Right ventricle myocardium superior (tissue), 1 donor: ENCODE measurements at places on chromosomes 11 and 22.

- DNase-seq: no peak
Observed at GRCh38 chr22:22069450-22070370, 87.1 kb upstream of the TOP3B start.

DNA sequence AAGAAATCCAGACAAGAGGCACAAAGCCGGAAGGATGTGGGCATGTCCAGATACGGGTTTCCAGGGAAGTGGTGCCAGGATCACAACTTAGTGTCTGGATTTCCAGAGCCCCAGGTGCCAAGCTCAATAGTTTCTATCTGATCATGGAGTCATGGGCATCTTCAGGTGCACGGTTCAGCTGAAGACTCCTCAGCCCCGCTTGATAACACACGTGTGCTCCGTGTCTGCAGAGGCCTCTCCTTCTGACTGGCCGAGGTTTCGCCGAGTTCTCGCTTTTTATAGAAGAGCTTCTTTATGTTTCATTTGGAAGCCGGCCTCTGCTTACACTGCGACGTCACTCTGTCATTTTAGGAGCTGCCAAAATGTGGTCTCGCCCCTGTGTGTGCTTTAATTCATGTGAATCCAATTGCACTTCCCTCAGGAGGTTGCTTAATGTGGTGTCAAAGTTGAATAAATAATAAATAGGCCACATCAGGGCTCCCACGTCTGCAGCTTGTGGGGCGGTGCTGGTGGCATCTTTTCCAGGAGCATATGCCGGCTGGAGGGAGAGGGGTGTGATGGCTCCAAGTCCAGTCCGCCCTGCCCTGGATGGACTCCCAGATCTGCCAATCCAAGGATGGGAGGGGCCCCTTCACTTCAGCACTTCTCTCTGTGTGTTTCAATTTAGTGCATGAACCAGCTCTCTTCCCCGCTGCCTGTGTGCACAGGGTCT, 1410.8 kb downstream of the TBC1D22A start:
- DNase-seq: no peak

DNA sequence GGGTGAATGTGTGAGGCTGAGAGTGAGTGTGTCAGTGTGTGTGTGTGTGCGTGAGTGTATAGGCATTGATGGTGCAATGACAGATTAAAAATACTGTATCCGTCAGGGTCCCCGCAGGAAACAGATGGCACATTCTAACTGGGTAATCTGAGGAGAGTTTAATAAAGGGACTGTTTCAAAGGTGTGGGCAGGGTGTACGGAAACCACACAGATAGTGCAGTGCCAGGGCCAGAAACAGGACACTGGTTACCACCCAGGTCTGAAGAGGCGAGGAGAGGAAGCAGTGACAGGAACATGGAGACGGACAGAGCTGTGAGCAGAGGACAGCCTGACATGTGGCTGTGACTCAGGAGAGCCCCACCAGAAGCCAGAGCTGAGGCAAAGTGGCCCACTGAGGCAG, 16.5 kb downstream of the P2RX3 start:
- DNase-seq: no peak

- DNase-seq: peak; percentile 71
Observed at GRCh38 chr11:61797263-61797944, 4.7 kb downstream of the FEN1 start.

DNA sequence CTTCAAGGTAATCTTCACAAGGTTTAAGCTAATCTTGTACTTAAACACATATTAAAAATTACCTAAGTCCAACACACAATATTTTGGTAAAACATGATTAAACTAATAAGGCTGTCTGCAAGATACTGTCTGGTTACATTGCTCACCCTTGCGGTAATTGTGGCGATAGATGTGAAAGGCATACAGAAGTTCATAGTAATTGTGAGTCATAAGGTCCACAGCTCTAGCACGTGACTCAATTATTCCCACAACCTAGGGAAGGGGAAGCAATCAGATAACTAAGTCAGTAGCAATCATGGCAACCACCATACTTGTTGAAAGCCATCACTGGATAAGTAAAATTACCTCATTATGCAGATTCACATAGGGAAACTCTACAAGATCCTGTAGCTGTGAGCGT, 30.5 kb upstream of the FNBP4 start:
- DNase-seq: no peak

GRCh38 chr11:103354656-103355055, 245.4 kb downstream of the DYNC2H1 start:
- DNase-seq: no peak

DNA sequence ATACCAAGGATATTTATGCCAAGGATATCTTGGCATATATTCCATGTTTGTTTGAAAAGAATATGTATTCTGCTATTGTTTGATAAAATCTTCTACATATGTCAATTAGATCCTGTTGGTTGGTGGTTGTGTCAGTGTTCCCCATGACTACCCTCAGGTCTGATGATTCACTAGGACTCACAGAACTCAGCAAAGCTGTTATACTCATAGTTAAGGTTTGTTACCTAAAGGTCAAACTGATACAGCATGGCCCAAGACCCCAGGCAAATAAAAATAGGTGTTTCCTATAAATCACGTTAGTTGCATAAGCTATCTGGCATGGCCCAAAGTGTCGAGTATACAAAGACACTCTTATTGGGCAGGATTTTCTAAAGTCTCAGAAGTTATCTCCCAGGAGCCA, 30.2 kb upstream of the B3GNT6 start:
- DNase-seq: no peak

- no peak for DNase-seq
Observed at GRCh38 chr11:69877235-69877634, 58.0 kb upstream of the FGF3 start.

GRCh38 chr11:76621868-76622267, 48.7 kb downstream of the LRRC32 start:
- DNase-seq: no peak

- no peak for DNase-seq
Observed at GRCh38 chr11:88683024-88683423, 345.5 kb upstream of the CTSC start.
